ENCODE measurements at places on chromosomes 4 and X.

- no peak for DNase-seq
These were observed 14.6 kb downstream of the GRXCR1 start for GRCh38 chr4:42906891-42907759.

DNA sequence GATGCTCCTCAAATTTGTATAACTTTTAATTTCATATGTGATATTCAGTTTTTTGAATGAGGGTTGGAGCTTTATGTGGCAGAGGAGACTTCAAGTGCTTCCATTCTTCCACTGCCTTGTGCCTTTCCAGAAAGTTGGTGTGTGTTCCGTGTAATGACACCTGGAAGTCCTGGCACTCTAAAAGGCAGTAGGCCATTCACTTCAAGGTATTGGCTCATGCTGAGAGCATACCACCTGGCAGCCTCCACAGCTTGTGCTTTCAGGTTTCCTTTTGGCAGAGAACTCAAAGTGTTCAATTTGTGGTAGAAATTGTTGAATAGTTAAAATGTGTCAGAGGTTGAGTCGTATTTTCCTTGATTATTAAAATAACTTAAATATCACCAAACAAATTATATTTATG lies 49.6 kb downstream of the GRIA2 start:
- peak; percentile 1 for DNase-seq

- peak; percentile 53 for DNase-seq
These were observed 58.9 kb downstream of the HOPX start for GRCh38 chr4:56622176-56622575.

- DNase-seq = no peak
These were observed 178.4 kb upstream of the GPRIN3 start for GRCh38 chr4:89486042-89486441.

GRCh38 chr4:73573794-73574528 lies 46.3 kb downstream of the RASSF6 start:
- DNase-seq = peak; percentile 36

GRCh38 chr4:167622481-167623240 lies 388.4 kb upstream of the SPOCK3 start:
- no peak for DNase-seq

DNA sequence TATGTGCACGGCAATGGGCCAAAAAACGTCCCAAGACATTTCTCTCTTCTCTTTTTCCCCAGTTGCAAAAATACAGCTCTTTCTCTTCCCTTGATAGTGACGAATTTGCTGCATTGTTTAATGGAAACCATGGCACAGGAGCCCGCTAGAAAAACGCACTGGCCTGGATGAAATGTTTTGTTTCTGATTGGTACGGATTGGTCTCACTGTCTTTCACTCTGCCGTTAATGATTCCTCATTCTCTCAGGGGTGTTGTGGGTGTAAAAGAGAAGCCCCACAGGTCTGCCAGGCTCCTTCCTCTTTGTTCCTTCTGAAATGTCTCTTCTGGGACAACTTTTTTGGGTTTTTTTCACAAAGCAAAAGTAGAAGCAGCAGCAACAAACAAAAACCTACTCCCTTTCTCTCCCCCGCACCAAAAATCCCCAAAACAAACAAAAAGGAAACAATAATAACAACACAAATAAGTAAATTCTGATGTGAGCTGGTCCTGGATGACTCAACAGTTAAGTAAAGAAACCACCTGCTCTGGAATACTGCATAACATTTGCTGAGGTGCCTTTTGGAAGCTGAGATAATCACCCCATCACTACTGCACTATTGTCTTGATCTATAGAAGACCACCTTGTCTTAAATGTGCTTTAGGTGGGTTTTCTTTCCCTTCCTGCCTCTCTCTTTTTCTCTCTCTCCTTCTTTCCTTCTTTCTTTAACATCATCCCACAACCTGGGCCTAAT lies 89.8 kb downstream of the PLAC1 start:
- DNase-seq = no peak

DNA sequence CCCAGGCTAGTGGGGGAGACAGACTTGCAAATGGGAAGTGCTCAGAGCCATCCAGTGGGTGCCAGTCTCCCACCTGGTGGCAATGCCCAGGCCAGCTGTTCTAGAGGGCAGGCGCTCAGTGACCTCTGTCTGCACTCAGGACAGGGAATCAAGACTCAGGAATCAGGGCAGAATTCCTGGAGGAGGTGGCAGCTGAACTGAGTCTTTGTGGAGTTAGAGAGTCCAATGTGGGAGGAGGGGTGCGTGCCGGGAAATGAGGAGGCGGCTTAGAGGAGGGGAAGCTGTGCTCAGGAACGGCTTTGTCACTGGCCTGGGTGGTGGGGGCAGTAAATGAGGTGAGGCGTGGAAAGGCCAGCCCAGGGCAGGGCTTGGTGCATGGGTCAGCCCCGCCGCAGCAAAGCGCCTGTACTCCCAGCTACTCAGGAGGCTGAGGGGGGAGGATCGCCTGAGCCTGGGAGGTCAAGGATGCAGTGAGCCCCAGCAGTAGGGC lies 31.3 kb upstream of the SORCS2 start:
- no peak for DNase-seq

DNA sequence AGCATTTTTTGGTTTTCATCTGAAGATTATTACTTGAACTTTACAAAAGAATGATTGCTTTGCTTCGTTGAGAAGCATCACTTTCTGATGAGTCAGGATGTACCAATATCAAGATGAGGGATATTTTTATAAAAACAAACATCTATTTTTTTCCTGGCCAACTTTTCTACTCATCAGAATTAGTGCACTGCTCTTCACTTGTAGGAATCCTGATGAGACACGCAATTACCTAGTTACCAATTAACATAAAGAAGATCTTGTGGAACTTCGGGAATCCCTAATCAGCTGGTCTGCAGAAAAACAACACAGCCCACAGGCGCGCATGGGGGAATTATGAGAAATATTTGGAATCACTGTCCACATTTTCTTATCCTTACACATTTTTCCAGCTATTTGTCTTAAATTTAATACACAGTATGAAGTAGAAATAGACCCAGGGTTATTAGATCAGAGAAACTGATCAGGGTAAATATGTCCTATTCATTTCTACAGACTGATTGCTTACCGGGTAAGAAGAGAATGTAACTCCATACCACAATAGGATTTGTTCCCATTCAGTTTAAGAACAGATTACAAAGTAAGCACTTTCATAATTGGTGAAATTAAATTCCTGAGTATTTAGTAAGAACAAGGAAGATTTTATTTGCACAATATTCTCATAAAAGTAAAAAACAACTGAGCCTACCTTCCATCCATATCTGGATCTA lies 50.9 kb downstream of the MFAP3L start:
- no peak for DNase-seq

- DNase-seq = no peak
These were observed 327.2 kb upstream of the CNKSR2 start for GRCh38 chrX:21047034-21047455.

DNA sequence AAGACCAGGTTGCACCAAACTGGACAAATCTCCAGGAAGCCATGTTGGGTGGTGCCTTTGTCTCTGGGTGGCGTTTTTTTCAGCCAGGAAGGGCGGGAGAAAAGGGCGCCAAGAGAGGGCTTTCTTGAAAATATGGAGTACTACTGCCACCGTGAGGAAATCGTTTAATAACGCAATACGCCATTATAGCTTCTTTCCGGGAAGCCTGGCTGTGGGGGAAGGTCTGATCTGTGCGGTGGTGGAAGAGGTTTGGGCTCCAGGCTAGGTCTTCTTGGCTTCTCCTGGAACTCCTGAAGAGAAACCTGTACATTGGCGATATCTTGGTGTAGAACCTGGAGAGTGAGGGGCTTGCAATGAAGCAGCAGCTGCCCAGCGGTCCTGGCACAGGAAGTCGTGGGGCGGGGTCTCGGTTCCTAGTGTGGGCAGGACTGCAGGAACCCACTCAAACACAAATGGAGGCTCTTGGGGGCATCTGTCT lies 202.7 kb downstream of the OR13H1 start:
- DNase-seq = peak; percentile 62

DNA sequence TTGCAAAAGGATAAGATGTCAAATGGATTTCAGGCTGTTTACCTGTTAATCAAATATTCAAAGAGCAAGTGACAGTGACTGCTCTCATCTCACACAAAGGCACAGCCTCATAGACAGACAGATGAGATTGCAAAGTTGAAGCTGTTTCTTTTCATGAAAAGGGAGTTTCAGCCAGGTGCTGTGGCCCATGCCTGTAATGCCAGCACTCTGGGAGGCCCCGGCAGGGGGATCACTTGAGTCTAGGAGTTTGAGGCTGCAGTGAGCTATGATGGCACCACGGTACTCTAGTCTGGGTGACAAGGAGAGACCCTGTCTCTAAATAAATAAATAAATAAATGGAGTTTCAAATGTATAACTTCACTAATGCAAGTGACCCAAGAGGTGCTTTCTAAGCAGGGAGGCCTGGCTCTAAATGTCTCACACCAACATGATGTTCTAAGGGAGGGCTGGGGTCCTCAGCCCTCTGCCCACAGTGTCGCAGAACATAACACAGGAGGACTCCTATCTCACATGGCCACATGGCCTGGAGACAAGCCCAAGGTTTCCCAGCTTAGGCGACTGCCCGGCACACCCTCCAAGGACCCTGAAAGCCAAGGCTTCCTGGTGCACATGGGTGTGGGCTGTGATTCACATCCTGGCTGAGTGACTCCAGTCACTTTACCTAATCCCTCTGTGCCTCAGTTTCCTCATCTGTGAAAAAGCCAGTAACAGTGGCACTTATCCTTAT lies 26.8 kb downstream of the PPP2R2C start:
- DNase-seq = no peak

GRCh38 chr4:67401902-67402301 lies 143.4 kb downstream of the CENPC start:
- DNase-seq = no peak

DNA sequence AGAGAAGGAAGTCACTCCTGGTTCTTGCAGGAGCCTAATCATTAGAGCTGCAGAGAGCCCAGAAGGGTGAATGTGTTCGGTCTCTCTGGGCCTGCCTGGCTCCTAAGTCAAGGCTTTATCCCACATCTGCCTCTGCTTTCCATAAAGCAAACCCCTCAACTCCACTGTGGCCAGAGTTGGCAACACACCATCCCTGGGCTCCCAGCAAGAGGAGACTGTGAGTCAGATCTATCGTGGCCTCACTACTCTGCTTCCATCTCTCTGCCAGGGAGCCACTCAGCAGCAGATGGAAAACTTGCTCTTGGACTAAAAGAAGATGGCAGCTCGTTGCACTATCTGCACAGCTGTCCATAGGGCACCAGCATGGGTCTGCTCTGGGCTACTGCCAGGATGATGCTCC lies 348.2 kb downstream of the FBXW7 start:
- DNase-seq = no peak

DNA sequence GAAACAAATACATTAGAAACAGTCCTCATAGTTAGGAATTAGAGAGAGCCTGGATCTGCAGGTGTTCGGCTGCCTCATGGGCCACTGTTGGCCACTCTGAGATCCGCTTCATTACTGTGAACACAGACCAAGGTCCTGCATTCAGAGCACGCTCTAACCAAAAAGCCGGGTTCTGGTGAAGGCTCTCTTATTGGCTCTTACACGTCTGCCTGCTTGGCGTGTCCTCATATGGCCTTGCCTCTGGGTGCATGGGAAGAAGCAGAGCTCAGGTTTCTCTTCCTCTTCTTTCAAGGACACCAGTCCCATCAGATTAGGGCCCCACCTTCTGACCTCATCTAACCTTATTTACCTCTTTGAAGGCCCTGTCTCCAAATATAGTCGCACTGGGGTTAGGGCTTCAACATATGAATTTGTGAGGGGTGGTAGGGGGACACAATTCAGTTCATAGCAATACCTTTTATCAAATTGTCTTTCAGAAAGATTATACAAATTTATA lies 37.1 kb upstream of the ELF2 start:
- peak; percentile 5 for DNase-seq

DNA sequence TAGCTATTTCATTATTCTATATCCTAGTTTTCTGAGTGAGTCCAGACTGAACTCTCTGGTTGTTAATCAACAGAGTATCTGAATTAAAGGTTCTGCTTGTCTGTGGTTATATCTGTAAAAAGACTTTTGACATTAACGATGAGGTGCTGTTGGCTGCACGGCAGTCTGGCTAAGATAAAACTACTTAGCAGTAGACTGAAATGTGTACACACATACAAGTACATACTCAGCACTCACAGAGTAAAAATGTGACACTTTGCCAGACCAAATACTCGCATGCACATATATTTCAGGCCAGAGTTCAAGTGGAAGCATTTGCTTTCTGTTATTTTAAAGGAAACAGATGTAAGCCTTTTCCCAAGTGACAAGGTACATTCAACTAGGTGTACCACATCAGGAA lies 80.5 kb downstream of the PRDM5 start:
- DNase-seq = no peak

DNA sequence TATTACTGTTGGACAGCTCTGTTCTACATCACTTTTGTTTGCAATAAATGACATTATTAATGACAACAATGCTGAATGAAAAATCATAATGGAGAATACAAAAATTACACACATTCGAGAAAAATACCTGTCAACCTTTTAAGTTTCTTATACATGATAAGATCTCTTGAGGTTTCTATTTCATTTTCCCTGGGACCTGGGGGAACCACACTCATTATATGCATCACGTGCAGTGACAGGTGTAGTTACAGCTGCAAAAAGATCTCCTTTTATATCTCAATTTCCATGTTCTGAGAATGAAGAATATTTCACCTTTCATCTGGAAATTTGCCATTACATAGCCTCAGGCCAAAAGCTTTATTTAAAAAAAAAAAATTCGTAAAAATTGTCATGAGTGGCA lies 1347.0 kb upstream of the AGA start:
- DNase-seq = no peak

GRCh38 chr4:69057620-69058409 lies 38.5 kb upstream of the UGT2B7 start:
- DNase-seq = no peak

DNA sequence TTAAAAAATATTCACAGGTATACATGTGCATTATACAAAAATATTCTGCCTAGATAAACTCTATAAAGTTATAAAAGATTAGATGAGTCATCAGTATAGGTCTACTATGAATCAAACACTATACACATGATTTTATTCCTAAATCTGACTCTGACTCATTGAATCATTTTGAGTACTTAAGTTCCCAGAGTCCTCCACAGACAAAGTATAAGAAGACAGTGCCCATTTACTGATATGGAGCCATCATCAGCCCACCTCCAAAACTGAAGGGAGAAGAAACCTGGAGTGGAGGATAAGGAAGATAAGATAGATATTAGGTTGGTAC lies 28.7 kb upstream of the ANTXR2 start:
- DNase-seq = no peak

DNA sequence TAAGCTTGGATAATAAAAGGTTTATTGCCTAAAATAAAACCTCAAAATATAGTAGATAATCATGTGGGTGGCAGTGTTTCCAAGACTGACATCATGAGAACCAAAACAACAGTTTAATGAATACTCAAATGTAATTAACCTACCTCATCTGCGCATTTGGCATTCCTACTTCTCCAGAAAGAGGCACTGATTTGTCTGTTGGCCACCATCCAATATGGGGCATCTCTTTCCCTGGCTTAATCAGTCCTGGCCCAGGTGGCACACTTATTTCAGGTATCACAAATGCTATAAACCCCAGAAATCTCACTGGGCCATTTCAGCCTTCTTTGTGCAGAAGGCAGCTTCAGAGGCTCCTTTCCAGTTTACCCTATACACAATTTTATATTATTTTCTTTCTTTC lies 192.2 kb downstream of the COMMD8 start:
- no peak for DNase-seq

- no peak for DNase-seq
These were observed 190.6 kb downstream of the CEP135 start for GRCh38 chr4:56139241-56139827.

- DNase-seq = no peak
These were observed 217.5 kb downstream of the VEGFC start for GRCh38 chr4:176575141-176575730.

GRCh38 chr4:53098681-53099121 lies 236.6 kb downstream of the RASL11B start:
- no peak for DNase-seq
